ENCODE measurements at places on chromosomes 4 and X. TPM values are rescaled to one million over a fixed set of nuclear protein-coding genes. Genes with fewer than 3 reads are reported as not detected.
A peak's percentile ranks its signal among the peaks of the same experiment; 100 is the strongest.

MSX1 gene
- 25.4 TPM for total RNA-seq

SMS gene
- total RNA-seq = 62.3 TPM

TMEM144 gene
- total RNA-seq = 58.9 TPM

HNRNPD gene
- 58.4 TPM for total RNA-seq

DNA sequence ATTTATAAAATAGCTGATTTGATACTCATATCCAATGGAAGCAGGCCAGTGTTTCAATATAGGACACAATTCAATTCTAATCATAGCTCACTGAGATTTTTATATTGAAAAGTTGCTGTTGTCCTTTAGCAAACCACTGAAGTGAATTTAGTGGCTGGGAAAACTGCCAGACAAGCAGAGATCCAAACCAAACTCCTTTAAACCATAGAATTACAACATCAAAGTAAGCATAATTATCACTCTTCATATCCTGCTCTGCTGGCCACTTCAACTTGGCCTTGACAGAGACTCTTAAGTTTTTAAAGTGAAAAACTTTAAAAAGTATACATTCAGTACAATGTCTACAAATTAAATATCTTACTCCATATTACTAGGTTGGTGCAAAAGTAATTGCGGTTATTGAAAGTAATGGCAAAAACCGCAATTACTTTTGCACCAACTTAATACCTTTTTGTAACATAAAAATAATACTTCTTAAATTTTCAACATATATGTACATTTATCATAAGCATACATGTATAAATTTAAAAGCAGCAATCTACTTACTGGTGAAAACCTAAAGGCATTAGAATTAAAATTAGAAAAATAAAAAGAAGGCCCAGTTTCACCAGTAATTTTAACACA lies 433.0 kb downstream of the PCDH10 start:
- no peak overlapping the region for H3K4me3 ChIP-seq
- DNase-seq = no peak
- no peaks in the 10 kb centered on the region for H3K36me3 ChIP-seq

DNA sequence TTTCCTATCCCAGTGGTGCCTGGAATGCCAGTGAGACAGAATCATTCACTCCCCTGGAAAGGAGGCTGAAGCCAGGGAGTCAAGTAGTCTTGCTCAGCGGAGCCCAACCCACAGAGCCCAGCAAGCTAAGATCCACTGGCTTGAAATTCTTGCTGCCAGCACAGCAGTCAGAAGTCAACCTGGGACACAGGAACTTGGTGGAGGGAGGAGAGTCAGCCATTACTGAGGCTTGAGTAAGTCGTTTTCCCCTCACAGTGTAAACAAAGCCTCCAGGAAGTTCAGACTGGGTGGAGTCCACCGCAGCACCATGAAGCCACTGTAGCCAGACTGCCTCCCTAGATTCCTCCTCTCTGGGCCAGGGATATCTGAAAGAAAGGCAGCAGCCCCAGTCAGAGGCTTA lies 283.2 kb upstream of the CPEB2 start:
- H3K4me3 ChIP-seq = no peak overlapping the region
- no peaks in the 10 kb centered on the region for H3K4me1 ChIP-seq
- peak; percentile 36 for DNase-seq
- H3K27ac ChIP-seq = no peak overlapping the region
- H3K27me3 ChIP-seq = no peaks in the 10 kb centered on the region

All from hepatocyte (in vitro differentiated cells).